Activated CD4-positive, alpha-beta T cell treated with anti-CD3 and anti-CD28 coated beads, Interleukin-2, amount 10 ng/mL, durations not matched to agents 7 days and 5 days (primary cell): ENCODE measurements at places on chromosomes 1 and 21. TPM values are rescaled to one million over a fixed set of nuclear protein-coding genes. Genes with fewer than 3 reads are reported as not detected.
A peak's percentile ranks its signal among the peaks of the same experiment; 100 is the strongest.

GRCh38 chr1:89548122-89548857 is 23.7 kb downstream of the LRRC8B start:
- H3K4me3 ChIP-seq: no peak overlapping the region
- H3K27ac ChIP-seq: no peak overlapping the region
- no peaks in the 10 kb centered on the region for H3K27me3 ChIP-seq
- no peak for DNase-seq
- peaks cover 32% of the 10 kb centered on the region for H3K36me3 ChIP-seq
- peaks cover 45% of the 10 kb centered on the region for H3K4me1 ChIP-seq

Gene C21orf58
- 68.3 TPM for total RNA-seq

Gene CA6
- total RNA-seq: 0.25 TPM

Gene FCRL1
- not detected for total RNA-seq

GRCh38 chr1:26530410-26530894 is 891 bp downstream of the RPS6KA1 start:
- no peak for DNase-seq
- H3K4me1 ChIP-seq: peaks cover 38% of the 10 kb centered on the region
- peak overlapping the region; percentile 80 for H3K27ac ChIP-seq
- H3K36me3 ChIP-seq: peaks cover 1% of the 10 kb centered on the region
- peak overlapping the region; percentile 83 for H3K4me3 ChIP-seq
- H3K27me3 ChIP-seq: peaks cover 3% of the 10 kb centered on the region

DNA sequence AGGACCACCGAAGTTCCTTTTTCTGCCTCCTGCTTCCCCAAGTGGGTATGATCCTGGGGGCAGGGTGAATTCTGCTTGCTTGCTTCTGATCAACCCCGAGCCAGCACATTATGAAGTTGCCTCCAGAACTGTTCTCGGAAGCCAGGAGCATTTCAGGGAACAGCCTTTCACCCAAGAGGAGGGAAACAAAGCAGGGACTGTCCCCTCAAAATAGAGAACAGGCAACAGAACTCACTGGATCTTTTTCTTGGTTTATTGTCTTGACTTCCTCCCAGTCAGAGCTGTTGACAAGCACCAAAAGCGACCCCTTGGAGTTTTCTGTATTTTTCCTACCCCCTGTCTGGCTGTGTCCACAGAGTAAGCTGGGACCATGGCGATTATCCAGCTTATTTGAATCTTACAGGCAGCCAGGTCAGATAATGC is 258.3 kb upstream of the SGIP1 start:
- H3K36me3 ChIP-seq: peaks cover 12% of the 10 kb centered on the region
- no peak for DNase-seq
- peaks cover 94% of the 10 kb centered on the region for H3K4me1 ChIP-seq
- no peaks in the 10 kb centered on the region for H3K27me3 ChIP-seq
- peak overlapping the region; percentile 64 for H3K4me3 ChIP-seq

- no peaks in the 10 kb centered on the region for H3K36me3 ChIP-seq
- no peak overlapping the region for H3K27ac ChIP-seq
- DNase-seq: no peak
- no peak overlapping the region for H3K4me3 ChIP-seq
- peaks cover 24% of the 10 kb centered on the region for H3K4me1 ChIP-seq
These were observed 24.2 kb upstream of the ITPKB start for GRCh38 chr1:226762988-226763904.

- H3K27ac ChIP-seq: peak overlapping the region; percentile 27
- H3K4me3 ChIP-seq: no peak overlapping the region
- peaks cover 13% of the 10 kb centered on the region for H3K4me1 ChIP-seq
- DNase-seq: peak; percentile 85
- peaks cover 77% of the 10 kb centered on the region for H3K36me3 ChIP-seq
- no peaks in the 10 kb centered on the region for H3K27me3 ChIP-seq
These were observed 33.8 kb upstream of the MPZL1 start for GRCh38 chr1:167687919-167688519.

GRCh38 chr1:234763367-234763766 is 153.4 kb upstream of the IRF2BP2 start:
- H3K36me3 ChIP-seq: peaks cover 5% of the 10 kb centered on the region
- no peak overlapping the region for H3K4me3 ChIP-seq
- H3K27me3 ChIP-seq: no peaks in the 10 kb centered on the region
- H3K27ac ChIP-seq: no peak overlapping the region
- DNase-seq: no peak

- H3K36me3 ChIP-seq: no peaks in the 10 kb centered on the region
- DNase-seq: no peak
- H3K4me3 ChIP-seq: no peak overlapping the region
- H3K4me1 ChIP-seq: no peaks in the 10 kb centered on the region
These were observed 379.6 kb downstream of the BRINP3 start for GRCh38 chr1:190098107-190098506.

DNA sequence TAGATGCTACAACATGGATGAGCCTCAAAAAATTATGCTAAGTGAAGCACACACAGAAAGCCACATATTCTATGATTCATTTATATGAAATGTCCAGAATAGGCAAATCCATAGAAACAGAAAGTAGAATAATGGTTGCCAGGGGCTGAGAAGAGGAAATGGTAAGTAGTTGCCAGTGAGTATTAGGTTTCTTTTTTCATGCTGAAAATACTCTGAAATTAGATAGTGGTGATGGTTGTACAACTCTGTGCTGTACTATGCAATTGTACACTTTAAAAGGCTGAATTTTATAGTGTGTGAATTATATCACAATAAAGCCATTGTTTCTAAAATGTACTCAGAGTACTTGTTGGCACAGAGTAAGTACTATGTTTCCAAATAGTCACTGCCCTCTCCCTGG is 15.5 kb upstream of the GFI1 start:
- no peak overlapping the region for H3K4me3 ChIP-seq
- DNase-seq: no peak
- H3K27ac ChIP-seq: no peak overlapping the region
- peaks cover 7% of the 10 kb centered on the region for H3K36me3 ChIP-seq

DNA sequence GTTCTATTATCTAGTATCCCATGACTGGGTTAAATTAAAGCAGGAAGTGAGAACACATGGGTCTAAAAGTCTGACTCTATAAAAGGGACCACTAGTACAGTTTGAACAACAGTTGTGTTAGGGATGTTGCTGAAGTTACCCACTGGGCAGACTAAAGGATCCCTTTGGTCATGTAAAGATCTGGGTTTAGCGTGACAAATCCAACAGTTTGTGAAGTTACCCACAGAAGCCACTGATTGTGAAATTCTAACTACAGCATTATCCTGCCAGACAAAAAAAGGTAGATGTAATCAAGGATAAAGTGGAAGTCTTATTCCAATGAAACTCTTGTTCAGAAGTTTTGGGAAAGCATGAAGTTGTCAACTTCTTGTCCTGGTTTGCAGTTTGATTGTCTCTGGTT is 5.7 kb downstream of the QSOX1 start:
- peaks cover 25% of the 10 kb centered on the region for H3K4me1 ChIP-seq
- no peak overlapping the region for H3K27ac ChIP-seq
- no peaks in the 10 kb centered on the region for H3K27me3 ChIP-seq
- no peak for DNase-seq
- H3K36me3 ChIP-seq: no peaks in the 10 kb centered on the region
- no peak overlapping the region for H3K4me3 ChIP-seq

- H3K27ac ChIP-seq: peak overlapping the region; percentile 65
- H3K27me3 ChIP-seq: peaks cover 2% of the 10 kb centered on the region
- no peak overlapping the region for H3K4me3 ChIP-seq
- DNase-seq: no peak
- no peaks in the 10 kb centered on the region for H3K36me3 ChIP-seq
- peaks cover 35% of the 10 kb centered on the region for H3K4me1 ChIP-seq
These were observed 101.1 kb upstream of the JUN start for GRCh38 chr1:58884706-58885661.

DNA sequence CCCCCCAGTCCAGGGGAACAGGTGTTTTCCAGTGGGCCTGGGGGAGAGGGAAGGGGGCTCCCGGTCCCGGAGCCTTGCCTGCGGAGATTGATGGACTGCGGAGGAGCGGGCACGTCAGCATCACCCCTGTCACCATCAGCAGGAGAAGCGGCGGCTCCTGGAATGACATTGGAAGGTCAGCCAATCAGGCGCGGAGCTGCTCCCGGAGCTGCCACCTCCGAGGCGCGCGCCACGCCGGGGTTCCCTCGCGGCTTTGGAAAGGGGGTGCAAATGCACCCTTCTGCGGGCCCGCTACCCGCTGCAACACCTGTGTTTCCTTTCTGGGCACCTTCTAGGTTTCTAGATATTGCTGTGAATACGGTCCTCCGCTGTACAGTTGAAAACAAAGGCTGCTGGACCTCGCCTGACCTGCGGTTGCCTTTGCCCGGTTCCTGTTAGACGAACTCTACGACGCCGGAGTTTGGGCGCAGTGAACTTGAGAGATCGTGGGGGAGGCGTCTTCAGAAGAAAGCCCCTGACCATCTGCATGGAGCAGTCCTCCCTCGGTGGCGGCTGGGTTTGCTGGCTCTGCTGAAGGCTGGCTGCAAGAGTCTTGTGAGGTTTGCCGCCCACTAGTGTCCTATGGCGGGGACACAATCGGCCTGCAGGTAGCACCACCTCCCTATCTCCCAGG is 5.3 kb downstream of the DSCAM start:
- no peak overlapping the region for H3K27ac ChIP-seq
- no peaks in the 10 kb centered on the region for H3K36me3 ChIP-seq
- DNase-seq: no peak
- peaks cover 44% of the 10 kb centered on the region for H3K27me3 ChIP-seq

Gene SUSD4
- 4.8 TPM for total RNA-seq

GRCh38 chr1:45925728-45926287 is 122.4 kb downstream of the MAST2 start:
- H3K4me3 ChIP-seq: no peak overlapping the region
- no peaks in the 10 kb centered on the region for H3K36me3 ChIP-seq
- no peak overlapping the region for H3K27ac ChIP-seq
- DNase-seq: no peak
- peaks cover 2% of the 10 kb centered on the region for H3K4me1 ChIP-seq

DNA sequence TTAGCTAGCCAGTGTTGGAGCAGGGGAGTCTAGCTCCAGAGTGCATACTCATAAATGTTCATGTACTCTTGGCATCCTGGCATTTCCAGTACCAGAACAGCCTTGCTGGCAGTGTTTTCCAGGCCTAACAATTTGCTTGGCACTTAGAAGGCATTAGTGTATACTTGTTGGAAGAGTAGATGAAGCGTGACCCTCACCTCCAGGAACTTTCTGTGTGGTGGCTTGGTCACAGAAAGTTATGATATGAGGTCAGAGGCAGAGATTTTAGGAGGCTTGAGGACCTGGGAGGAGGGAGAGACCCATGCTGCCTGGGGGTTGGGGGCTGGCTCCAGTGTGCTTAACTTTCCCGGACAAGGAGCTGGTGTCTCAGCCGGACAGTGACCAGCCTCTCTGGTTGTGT is 52.7 kb upstream of the GCLM start:
- DNase-seq: no peak
- H3K27me3 ChIP-seq: peaks cover 7% of the 10 kb centered on the region
- no peaks in the 10 kb centered on the region for H3K4me1 ChIP-seq

- H3K36me3 ChIP-seq: no peaks in the 10 kb centered on the region
- no peak for DNase-seq
- H3K4me3 ChIP-seq: no peak overlapping the region
- peaks cover 11% of the 10 kb centered on the region for H3K4me1 ChIP-seq
- no peak overlapping the region for H3K27ac ChIP-seq
These were observed 22.2 kb upstream of the C1orf174 start for GRCh38 chr1:3922201-3922725.

DNA sequence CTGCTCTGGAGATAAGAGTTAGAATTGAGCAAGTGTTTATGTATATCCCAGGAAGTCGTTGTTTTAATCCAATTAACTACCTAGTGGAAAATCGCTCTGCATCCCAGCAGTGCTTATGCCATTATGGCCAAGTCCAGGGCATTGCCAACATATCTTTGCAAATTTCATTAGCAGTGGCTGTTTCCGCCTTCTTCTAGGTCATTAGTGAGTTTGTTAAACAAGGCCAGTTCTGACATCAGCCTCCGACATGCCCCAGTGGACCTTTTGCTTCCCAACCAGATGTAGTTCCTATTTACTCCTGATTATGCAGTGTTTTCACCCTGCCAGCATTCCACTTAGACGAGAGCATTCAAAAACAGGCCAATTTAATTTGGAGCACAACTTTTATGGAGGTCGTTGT is 106.8 kb upstream of the FAM78B start:
- no peaks in the 10 kb centered on the region for H3K36me3 ChIP-seq
- H3K4me3 ChIP-seq: no peak overlapping the region
- no peak overlapping the region for H3K27ac ChIP-seq
- H3K27me3 ChIP-seq: no peaks in the 10 kb centered on the region
- no peak for DNase-seq
- H3K4me1 ChIP-seq: no peaks in the 10 kb centered on the region

Gene CHAF1B
- 25.6 TPM for total RNA-seq

DNA sequence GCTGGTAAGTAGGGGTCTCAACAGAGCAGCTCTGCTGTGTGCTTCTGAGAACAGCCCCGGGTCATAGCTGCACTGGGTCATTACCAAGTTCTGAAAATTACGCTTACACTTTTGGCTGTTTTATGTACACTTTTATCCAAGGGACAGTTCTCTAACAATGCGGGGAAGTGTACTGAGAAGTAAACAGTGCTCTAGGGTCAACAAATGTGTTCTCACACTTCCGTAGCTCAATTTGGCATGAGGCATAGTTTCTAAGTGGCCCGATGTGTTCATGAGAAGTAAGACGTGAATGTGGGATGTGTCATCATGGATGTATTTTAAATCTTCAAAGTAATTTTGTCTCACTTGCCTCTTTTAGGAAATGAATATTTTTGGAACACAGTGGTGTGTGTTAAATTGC is 10.9 kb upstream of the VAMP3 start:
- H3K4me3 ChIP-seq: no peak overlapping the region
- no peak overlapping the region for H3K27ac ChIP-seq
- DNase-seq: no peak
- H3K36me3 ChIP-seq: no peaks in the 10 kb centered on the region
- H3K4me1 ChIP-seq: no peaks in the 10 kb centered on the region

Gene HRNR
- not detected for total RNA-seq

Gene NBPF4
- 0.10 TPM for total RNA-seq

GRCh38 chr1:1407636-1408318 is 684 bp upstream of the MRPL20 start:
- peak overlapping the region; percentile 82 for H3K4me3 ChIP-seq
- H3K4me1 ChIP-seq: peaks cover 32% of the 10 kb centered on the region
- H3K27me3 ChIP-seq: no peaks in the 10 kb centered on the region
- DNase-seq: peak; percentile 19
- peak overlapping the region; percentile 84 for H3K27ac ChIP-seq

DNA sequence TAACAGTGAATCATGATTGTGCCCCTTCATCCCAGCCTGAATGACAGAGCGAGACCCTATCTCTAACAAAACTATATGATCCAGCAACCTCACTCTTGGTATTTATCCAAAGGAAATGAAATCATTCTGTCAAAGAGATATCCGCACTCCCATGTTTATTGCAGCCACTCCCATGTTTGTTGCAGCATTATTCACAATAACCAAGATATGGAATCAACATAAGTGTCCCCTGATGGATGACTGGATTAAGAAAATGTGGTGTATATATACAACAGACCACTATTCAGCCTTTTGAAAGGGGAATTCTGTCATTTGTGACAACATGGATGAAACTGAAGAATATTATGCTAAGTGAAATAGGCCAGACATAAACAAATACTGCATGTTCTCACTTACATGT is 44.4 kb downstream of the TRMT1L start:
- no peak overlapping the region for H3K4me3 ChIP-seq
- no peak for DNase-seq
- H3K36me3 ChIP-seq: peaks cover 13% of the 10 kb centered on the region

Gene CCDC30
- total RNA-seq: 2.2 TPM
